Activated naive CD4-positive, alpha-beta T cell treated with anti-CD3 and anti-CD28 coated beads for 36 hours (primary cell): ENCODE measurements at places on chromosomes 7 and 10.
A peak's percentile ranks its signal among the peaks of the same experiment; 100 is the strongest.

GRCh38 chr7:164882-165660 is 27.3 kb upstream of the FAM20C start:
- no peak for DNase-seq
- peaks cover 11% of the 10 kb centered on the region for H3K27me3 ChIP-seq
- H3K4me3 ChIP-seq = no peak overlapping the region

- H3K4me3 ChIP-seq = no peak overlapping the region
- no peaks in the 10 kb centered on the region for H3K4me1 ChIP-seq
- no peaks in the 10 kb centered on the region for H3K27me3 ChIP-seq
- H3K36me3 ChIP-seq = no peaks in the 10 kb centered on the region
Observed at GRCh38 chr10:35895331-35895730, 253.2 kb upstream of the FZD8 start.

DNA sequence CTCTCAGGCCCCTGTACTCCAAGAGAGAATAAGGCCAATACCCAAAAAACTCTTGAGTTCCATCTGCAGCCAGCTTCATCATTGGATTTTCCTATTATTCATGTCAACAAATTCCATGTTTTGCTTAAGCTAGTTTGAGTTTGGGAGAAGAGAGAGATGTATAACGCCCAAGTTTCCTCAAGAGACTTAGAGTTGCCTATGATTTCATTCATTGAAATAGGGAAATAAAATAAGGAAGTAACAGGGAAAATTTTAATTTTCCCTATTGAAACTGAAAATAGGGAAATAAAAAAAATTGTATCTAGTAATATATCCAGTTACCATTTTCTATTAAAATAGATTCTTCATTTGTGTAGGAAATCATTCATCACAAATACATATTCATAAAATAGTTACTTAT is 66.5 kb upstream of the SVIL start:
- H3K4me1 ChIP-seq = peaks cover 38% of the 10 kb centered on the region
- no peak overlapping the region for H3K27ac ChIP-seq
- no peak for DNase-seq
- no peaks in the 10 kb centered on the region for H3K36me3 ChIP-seq
- no peak overlapping the region for H3K4me3 ChIP-seq
- H3K27me3 ChIP-seq = no peaks in the 10 kb centered on the region

DNA sequence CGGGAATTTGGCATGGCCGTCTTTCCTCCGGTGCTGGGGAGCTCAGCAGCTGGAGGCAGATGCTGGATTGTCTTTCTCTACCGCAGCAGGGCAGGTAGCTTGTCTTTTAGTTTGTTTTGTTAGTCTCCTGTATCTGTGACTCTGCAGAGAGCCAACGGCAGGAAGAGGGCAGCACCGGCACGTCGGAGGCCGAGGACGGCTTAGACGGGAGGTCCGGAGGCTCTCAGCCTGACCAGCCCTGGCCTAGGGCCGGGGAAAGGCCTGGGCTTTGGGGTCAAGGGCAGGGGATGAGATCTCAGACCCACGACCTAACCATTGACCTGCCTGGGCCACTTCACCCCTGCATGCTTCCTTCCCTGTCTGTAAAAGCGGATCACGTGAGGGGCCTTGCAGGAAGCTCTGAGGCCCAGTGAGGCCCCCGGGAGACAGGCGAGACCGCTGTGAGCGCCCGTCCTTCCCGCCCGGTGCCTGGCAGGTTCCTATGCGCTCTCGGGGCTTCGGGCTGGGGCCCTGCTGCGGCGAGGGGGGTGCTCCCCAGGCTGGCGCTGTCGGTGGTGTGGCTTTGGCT is 72.7 kb downstream of the LHPP start:
- H3K27ac ChIP-seq = no peak overlapping the region
- no peaks in the 10 kb centered on the region for H3K36me3 ChIP-seq
- H3K4me1 ChIP-seq = peaks cover 5% of the 10 kb centered on the region
- no peak overlapping the region for H3K4me3 ChIP-seq
- DNase-seq = peak; percentile 38

- DNase-seq = no peak
- H3K27ac ChIP-seq = no peak overlapping the region
- H3K27me3 ChIP-seq = peaks cover 6% of the 10 kb centered on the region
Observed at GRCh38 chr10:61653699-61654098, 9.0 kb upstream of the CABCOCO1 start.

GRCh38 chr10:68560943-68561864 is 1.1 kb downstream of the TET1 start:
- no peak for DNase-seq
- peaks cover 21% of the 10 kb centered on the region for H3K4me1 ChIP-seq
- H3K27me3 ChIP-seq = peaks cover 41% of the 10 kb centered on the region
- no peaks in the 10 kb centered on the region for H3K36me3 ChIP-seq

DNA sequence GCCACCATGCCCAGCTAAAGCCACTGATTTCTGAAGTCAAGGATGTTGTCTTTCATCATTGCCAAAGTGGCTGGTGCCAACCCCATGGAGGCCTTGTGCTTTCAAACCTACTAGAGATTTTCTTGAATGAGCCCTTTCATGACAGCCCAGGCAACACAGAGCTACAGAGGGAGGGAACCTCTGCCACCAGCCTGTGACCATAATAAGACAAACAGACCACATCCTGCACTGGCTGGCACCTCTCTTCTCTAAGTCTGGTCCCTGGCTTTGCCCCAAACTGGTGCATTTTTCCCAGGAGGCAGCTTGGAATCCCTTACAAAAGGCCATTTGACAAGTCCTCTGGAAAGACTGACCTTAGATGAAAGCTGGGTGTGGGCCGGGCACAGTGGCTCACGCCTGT is 348.8 kb downstream of the GALNT17 start:
- no peak overlapping the region for H3K4me3 ChIP-seq
- no peak overlapping the region for H3K27ac ChIP-seq
- H3K4me1 ChIP-seq = no peaks in the 10 kb centered on the region
- H3K27me3 ChIP-seq = no peaks in the 10 kb centered on the region
- no peaks in the 10 kb centered on the region for H3K36me3 ChIP-seq

DNA sequence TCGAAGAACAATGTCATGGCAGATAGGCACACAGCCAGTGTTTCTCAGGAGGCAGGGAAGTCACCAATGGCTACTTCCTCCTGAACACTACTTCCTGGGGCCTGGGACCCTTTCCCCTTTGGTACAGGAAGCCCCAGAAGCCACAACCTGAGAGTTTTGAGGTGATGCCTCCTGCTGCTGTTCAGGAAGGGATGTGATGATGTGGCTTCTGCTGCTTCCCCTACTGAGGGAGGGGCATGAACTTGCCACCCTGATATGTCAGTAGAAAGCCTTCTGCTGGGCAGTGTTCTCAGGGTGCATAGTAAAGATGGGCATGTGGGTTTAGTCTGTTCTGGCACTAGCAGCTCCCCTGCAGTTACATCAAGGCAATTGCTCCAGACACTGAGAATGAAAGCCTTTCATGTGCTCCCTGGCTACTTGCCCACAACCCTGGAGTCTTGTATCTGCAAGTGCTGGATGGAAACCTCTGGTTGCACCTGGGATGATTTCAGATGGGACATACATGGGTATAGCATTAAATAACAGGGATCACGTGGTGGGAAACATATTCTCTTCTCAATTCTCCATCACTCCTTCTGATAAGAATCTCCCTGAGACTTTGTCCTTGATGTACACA is 69.3 kb downstream of the ADRA2A start:
- no peak overlapping the region for H3K27ac ChIP-seq
- peaks cover 4% of the 10 kb centered on the region for H3K27me3 ChIP-seq
- peak; percentile 31 for DNase-seq
- no peaks in the 10 kb centered on the region for H3K36me3 ChIP-seq
- peaks cover 12% of the 10 kb centered on the region for H3K4me1 ChIP-seq

DNA sequence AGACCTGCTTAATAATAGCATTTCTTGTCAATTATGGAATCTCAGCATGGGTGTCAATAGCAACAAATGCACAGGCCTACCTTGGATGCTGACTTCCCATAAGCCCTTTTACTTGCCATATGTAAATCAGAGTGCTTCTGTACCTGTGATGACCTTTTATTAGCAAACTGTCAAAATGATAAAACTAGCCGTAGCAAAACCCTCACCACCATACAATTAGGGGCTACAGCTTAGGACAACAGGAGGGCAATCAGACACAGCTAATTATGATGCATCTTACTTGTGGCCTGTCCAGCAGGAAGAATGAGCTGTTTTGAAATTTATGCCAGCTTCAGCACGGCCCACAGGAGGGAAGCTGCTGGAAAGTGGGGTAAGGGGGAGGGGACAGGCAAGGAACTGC is 201.6 kb downstream of the TAX1BP1 start:
- no peaks in the 10 kb centered on the region for H3K27me3 ChIP-seq
- no peaks in the 10 kb centered on the region for H3K36me3 ChIP-seq
- H3K27ac ChIP-seq = no peak overlapping the region
- H3K4me1 ChIP-seq = no peaks in the 10 kb centered on the region
- no peak for DNase-seq

- H3K36me3 ChIP-seq = no peaks in the 10 kb centered on the region
- no peaks in the 10 kb centered on the region for H3K4me1 ChIP-seq
- no peak overlapping the region for H3K4me3 ChIP-seq
Observed at GRCh38 chr7:128373606-128374005, 12.1 kb upstream of the PRRT4 start.

GRCh38 chr10:31580646-31581045 is 261.6 kb downstream of the ZEB1 start:
- no peak for DNase-seq
- H3K4me1 ChIP-seq = peaks cover 8% of the 10 kb centered on the region
- H3K36me3 ChIP-seq = no peaks in the 10 kb centered on the region
- no peak overlapping the region for H3K4me3 ChIP-seq
- peaks cover 11% of the 10 kb centered on the region for H3K27me3 ChIP-seq

DNA sequence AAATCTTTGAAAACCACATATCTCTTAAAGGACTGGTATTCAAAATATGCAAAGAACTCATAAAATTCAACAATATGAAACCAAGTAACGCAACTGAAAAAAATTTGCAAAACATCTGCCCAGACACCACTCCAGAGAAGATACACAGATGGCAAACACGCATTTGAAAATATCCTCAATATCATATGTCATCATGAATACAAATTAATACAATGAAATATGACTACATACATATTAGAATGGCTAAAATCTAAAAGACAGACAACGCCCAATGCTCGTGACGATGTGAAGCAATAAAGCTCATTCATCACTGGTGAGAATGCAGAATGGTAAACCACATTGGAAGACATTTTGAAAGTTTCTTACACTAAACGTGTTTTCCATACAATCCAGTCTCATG is 770.1 kb upstream of the CELF2 start:
- no peak overlapping the region for H3K4me3 ChIP-seq
- DNase-seq = no peak
- no peak overlapping the region for H3K27ac ChIP-seq

DNA sequence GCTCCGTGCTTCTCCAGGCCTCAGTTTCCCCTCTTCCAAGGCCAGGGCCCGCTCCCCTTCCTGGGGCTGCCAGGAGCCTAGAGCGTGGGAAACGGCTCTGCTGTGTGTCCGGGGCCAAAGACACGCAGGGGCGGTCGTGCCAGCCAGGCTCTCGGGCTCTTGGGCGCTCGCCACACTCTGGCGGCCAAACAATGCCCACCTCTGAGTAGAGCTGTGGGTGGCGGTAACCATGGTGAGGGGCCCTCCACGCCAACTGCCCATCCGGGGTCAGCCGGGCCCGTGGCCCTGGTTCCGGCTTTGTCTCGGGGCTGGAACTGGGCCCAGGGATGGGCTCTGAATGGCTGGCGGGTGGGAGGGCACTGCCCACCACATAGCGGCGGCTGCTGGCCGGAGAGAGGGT is 16.0 kb downstream of the GRIFIN start:
- no peak for DNase-seq
- H3K27ac ChIP-seq = no peak overlapping the region
- no peaks in the 10 kb centered on the region for H3K4me1 ChIP-seq
- no peaks in the 10 kb centered on the region for H3K27me3 ChIP-seq

DNA sequence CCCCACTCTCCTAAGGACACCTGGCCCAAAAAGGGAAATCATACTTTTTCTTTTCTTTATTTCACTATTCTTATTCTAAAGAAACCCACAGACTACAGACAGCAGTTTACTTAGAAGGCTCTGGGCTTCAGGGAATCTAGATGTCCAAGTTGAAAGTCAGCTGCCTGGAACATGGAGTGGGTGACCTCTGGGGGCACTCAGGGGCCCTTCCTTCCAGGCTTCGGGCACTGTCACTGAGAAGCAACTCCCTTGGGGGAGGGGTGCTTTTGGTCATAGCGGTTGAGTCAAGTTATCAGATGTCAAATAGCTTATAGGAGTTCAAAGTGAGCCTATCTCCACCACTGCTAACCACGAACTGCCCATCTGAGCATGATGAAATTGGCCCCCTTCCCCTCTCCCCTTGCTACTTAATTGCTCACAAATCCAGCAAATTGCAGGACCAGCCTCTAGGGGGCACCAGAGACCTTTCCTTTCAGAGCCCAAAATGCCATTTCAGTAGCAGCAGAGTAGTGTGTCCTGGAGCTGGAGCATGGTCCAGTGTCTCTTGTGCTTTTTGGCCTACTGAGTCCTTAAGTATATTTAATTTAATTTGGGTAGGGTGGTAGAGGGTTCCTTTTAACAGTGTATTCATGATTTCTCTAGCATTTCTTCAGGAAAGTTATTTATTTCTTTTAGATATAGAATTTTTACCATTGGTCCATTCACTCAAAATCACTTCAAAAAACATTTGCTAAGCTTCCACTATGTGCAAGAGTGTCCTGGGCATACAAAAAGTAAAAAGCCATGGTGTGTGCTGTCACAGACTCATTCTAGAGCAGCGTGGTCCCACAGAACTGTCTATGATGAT is 463.8 kb downstream of the KCNMA1 start:
- H3K4me1 ChIP-seq = no peaks in the 10 kb centered on the region
- H3K27me3 ChIP-seq = peaks cover 16% of the 10 kb centered on the region
- no peaks in the 10 kb centered on the region for H3K36me3 ChIP-seq
- DNase-seq = peak; percentile 82
- H3K4me3 ChIP-seq = no peak overlapping the region
